ENCODE measurements at places on chromosomes 2 and 18. TPM values are rescaled to one million over a fixed set of nuclear protein-coding genes. Genes with fewer than 3 reads are reported as not detected.

DNA sequence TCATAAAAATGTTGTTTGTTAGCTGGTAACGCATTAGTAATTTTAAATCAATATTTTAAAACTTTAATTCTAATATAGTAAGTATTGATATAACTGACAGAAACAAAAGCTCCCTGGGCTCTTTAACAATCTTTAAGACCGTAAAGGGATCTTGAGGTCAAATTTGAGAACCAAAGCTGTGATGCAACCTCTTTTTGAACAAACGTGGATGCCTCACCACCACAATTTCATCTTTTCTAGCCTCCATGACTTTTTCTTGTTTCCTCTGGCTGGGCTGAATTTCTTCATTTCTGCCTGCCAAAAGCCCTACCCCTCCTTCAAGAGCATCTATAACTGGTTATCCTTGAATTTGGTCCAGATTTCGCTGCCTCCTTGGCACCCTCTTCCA, 563 bp upstream of the POLE4 start:
- DNase-seq: no peak

DNA sequence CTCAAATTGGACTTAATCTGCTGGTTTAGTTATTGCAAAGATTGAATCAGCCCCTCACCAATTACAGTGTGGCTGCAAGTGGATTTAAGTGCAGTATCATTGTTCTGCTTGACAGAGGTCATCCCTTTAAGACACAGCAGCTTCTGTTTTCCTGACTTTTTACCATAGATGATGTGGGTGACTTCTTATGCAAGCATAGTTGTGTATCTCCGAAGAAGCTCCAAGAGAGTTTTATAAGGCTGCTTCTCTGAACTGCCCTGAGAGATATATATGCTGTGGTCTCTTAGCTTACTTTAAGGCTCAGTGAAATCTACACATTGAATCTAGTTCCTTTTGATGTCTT, 3.5 kb downstream of the TRIB2 start:
- no peak for DNase-seq

DNA sequence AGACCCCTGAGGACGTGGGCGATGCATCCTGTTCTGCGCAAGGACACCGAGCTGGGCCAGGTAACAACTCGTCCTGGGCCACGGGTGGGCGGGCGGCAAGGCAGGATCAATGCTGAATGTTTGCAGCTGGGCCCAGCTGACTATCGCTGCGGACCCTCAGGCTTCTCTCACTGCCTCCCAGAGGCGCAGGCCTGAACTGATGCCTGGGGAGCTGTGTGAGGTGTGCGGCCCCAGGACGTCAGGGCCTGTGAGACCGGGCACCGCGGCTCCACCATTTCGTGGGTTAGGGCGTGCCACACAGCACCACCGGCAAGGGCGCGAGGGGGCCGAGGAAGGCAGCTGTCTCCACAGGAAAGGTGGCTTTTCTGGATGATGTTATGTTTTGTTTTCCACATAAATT, 307.4 kb downstream of the NDUFA10 start:
- no peak for DNase-seq

DNA sequence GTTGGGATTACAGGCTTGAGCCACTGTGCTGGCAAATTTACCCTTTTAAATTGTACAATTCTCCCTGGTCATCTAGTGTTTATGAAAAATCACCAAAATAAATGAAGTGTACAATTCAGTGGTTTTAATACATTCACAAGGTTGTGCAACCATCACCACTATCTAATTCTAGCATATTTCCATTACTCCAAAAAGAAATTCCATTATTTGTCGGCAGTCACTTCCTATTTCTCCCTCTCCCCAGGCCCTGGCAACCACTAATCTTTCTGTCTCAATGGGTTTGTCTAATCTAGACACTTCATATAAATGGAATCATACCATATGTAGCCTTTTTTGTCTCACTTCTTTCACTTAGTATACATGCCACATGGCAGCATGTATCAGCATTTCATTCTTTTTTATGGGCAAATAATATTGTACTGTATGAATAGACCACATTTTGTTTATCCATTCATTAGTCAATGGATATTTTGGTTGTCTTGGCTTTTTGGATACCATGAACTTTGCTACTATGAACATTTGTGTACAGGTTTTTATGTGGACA, 12.6 kb upstream of the POLE4 start:
- DNase-seq: no peak

- DNase-seq: no peak
These were observed 33.4 kb downstream of the EMX1 start for GRCh38 chr2:72950558-72951255.

DNA sequence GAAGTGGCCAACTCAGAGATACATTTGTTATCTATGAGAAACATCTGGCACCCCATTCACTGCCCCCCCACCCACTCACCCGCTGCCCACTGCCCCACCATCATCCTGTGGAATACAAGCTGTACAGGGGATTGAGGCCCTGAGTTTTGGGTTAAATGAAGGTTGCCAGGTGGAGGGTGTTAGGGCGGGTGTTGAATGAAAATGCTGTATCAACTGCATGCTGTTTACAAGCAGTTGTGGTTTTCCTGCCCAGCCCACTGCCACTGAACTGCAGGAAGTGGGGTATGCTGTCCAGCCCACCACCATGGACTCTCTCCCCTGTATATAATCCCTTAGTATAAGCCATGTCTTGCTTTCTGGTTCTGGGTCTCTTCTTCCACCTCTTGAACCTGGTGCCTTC, 481.9 kb downstream of the METTL4 start:
- DNase-seq: no peak

- no peak for DNase-seq
These were observed 159.9 kb downstream of the LOXHD1 start for GRCh38 chr18:46497129-46497528.

- no peak for DNase-seq
These were observed 39.9 kb downstream of the REEP1 start for GRCh38 chr2:86297382-86298147.

WDR35 gene
- total RNA-seq: 4.4 TPM

KCNG2 gene
- not detected for total RNA-seq

TRIM54 gene
- 258 TPM for total RNA-seq

Data from heart left ventricle (tissue), 16 donors.